ENCODE measurements at places on chromosomes 4 and X.

GRCh38 chr4:26330186-26330787 is 9.5 kb downstream of the RBPJ start:
- DNase-seq = no peak

GRCh38 chr4:185149392-185149791 is 6.3 kb downstream of the SLC25A4 start:
- no peak for DNase-seq

GRCh38 chrX:40171513-40172400 is 74.0 kb upstream of the BCOR start:
- peak; percentile 49 for DNase-seq

DNA sequence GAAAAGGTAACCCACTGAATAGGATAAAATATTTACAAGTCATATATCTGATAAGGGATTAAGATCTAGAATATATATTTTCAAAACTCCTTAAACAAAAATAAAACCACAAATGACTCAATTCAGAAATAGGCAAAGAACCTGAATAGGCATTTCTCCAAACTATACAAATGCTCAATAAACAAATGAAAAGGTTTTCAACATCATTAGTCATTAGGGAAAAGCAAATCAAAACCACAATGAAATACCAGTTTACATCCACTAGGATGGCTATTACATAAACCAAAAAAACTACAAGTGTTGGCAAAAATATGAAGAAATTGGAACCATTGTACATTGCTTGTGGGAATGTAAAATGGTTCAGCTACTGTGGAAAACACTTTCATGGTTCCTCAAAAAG is 167.0 kb upstream of the GALNT7 start:
- DNase-seq = no peak

DNA sequence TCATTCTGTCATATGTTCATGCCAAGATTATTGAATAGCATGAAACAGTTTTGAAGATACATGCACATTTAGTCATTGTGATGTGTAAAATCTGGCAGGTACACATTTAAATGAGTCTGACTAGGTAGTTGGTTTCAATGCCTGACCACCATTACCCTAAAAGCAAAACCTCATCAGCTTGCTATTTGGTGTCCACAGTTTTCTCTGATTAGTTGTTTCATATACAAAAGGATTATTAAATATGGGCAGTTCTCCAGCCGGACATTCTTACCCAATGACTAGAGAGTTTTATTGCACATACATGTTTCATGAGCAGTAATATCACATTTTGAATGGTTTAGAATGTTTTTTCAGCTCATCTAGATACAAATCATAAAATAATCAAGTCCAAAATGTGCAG is 23.7 kb downstream of the DCHS2 start:
- no peak for DNase-seq

DNA sequence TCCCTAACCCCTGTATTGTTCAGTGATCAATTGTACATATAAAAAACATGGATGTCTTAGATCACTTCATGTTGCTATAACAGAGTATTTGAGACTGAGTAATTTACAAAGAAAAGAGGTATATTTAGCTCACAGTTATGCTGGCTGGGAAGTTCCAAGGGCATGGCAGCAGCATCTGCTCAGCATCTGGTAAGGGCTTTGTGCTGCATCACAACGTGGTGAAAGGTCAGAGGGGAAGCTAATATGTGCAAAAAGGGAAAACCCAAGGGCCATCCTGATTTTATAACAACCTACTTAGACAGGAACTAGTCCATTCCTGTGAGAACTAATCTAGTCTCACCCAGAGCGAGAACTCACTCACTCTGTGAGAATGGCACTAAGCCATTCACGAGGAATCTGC is 128.2 kb upstream of the OTUD4 start:
- DNase-seq = no peak

DNA sequence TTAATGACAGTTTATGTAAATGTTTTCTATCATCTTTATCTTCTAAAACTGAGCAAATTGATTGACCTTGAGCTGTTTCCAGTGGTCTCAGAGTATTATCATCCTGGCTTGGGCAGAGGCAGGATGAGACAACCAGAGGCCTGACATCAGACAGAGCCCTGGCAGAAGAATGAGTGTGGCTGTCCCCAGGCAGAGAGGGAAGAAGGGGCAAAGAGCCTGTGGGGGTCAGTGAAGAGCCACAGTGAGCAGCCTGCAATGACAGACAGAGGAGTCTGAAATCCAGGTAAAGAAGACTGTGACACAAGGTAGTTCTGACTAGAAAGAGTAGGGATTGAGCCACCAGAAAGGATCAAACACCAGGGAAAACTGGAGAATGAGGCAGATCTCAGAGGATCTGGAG is 182.4 kb upstream of the ARSJ start:
- no peak for DNase-seq

GRCh38 chr4:88818631-88819470 is 121.2 kb upstream of the NAP1L5 start:
- peak; percentile 34 for DNase-seq

DNA sequence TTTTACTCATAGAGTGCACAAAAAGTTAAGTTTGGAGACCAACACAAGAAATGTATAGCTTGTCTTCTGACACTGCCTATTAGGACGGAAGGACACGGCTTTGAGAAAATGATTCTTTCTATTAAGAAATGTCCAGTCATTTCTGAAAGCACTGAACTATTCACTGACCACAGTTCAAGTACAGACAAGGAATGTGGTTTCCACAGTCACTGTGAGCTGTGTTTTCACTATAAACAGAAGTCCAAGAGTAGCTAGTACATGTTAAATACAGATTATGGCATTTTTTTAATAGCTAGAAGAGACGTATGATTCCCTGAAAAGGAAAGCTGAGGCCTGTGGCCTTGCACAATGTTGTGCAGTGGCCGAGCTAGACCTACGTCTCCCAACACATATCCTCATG is 115.1 kb upstream of the GPM6A start:
- no peak for DNase-seq

DNA sequence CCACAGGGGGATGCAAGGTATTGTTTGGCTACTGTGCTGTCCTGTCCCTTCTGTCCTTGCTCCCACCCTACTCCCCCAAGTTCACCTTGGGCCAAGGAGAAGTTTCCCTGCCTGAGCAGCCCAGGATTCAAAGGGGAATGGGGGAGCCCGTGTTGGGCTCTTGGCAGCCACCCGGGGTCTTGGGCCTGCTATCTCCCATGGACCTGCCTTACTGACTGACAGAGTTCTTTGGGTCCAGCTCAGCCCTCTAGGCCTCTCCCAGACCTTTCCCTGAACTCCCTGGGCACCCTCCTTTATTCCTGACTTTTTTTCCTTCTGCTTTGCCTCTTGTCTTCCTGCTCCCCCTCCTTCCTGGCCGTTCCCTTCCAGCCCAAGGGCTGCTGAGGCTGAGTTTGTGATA is 67.4 kb downstream of the STARD8 start:
- no peak for DNase-seq

GRCh38 chr4:60359746-60360367 is 840.3 kb upstream of the ADGRL3 start:
- DNase-seq = no peak

DNA sequence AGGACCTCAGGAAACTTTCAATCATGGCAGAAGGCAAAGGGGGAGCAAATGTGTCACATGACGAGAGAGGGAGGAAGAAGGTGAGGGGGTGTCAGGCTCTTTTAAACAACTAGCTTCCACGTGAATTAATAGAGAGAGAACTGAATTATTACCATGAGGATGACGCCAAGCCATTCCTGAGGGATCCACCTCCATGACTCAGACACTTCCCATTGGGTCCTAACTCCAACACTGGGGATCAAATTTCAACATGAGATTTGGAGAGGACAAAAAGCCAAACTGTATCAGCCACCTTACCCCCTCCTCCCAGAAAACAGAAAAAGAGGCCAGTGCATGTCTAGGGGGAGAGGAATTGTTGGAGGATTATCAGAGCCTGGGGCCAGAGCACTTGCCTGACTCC is 40.4 kb upstream of the LAS1L start:
- DNase-seq = no peak

DNA sequence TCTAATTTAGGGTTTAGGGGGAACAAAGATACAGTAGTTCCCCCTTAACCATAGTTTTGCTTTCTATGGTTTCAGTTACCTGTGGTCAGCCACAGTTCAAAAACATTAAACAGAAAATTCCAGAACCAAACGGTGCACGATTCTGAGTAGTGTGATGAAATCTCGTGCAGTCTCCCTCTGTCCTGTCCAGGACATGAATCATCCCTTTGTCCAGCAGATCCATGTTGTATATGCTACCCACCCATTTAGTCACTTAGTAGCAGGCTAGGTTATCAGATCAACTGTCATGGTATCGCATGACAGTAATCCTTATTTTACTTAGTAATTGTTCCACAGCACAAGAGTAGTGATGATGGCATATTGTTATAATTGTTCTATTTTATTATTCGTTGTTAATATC is 556.1 kb downstream of the IL1RAPL1 start:
- no peak for DNase-seq

- DNase-seq = no peak
These were observed 328.7 kb upstream of the ZFP42 start for GRCh38 chr4:187666697-187667494.

DNA sequence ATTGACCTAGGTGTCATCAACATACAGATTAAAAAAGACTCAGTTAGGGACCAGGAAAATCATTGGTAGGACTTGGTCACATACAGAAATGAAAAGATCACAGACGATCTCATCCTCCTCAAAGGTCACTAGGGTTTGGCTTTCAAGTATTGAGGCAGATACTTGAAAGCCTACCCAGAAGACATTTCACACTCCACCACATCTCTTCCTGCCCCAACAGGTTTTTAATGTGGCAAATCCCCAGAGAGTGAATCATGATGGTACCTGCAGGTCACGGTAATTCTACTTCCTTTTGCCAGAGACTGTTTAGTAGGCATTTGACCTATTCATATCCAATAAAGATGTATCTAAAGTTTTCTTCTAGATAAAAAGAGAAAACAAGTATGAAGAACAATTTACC is 44.1 kb downstream of the INPP4B start:
- no peak for DNase-seq

- DNase-seq = no peak
These were observed 35.2 kb upstream of the TADA2B start for GRCh38 chr4:7007944-7008343.

DNA sequence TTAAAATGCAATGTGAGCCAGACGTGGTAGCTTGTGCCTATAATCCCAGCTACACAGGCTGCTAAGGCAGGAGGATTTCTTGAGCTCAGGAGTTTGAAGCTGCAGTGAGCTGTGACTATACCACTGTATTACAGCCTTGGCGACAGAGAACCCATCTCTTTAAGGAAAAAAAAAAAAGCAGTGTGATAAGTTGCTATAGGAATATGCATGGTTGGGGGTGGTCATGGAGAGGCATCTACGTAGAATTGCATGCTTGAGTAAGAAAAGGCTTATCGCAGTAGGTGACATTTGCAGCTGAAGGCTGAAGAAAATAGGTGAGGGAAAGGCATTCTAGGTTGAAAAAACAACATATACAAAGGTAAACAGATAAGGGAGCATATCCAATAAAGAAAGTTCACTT is 4.1 kb downstream of the DIAPH2 start:
- no peak for DNase-seq

- DNase-seq = no peak
These were observed 163.6 kb upstream of the MAP3K15 start for GRCh38 chrX:19678941-19679340.

DNA sequence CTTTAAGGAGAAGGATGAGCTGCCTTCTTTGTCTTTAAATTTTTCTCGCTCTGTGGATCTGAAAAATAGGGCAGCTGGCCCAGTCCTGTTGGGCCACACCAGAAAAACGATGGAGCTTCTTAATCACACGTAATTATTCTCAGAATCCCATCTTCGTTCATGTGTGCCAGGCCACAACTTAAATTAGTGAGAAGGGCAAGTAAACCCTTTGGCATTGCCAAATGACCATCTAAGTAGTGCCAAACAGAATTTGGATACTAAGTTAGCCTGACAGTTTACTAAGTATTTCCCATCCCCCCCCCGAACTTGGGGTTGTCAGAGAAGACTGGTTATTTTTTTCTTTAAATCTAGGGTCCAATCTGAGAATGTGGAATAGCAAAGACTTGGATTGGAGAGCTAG is 62.0 kb downstream of the CASP3 start:
- no peak for DNase-seq

GRCh38 chrX:148568763-148569162 is 68.3 kb downstream of the AFF2 start:
- DNase-seq = no peak

DNA sequence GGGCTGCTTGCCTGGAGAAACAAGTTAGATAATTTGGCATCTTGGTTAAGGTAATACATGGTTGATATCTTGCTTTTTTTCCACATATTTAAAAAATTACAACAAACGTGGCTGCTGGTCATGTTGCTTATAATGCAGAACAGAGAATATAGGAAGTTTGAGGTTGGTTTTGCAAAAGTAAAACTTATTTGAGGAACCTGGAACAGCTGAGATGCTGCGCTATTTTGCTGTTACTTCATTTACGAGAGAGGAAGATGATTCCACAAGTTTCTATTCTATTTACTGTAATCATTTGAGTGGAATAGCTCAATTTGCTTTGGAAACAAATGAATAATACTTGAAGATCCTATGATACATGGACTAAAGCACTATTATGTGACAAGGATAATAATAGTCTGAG is 118.9 kb downstream of the TMA16 start:
- no peak for DNase-seq

- DNase-seq = peak; percentile 14
These were observed 40.6 kb downstream of the FAM149A start for GRCh38 chr4:186144946-186145569.

DNA sequence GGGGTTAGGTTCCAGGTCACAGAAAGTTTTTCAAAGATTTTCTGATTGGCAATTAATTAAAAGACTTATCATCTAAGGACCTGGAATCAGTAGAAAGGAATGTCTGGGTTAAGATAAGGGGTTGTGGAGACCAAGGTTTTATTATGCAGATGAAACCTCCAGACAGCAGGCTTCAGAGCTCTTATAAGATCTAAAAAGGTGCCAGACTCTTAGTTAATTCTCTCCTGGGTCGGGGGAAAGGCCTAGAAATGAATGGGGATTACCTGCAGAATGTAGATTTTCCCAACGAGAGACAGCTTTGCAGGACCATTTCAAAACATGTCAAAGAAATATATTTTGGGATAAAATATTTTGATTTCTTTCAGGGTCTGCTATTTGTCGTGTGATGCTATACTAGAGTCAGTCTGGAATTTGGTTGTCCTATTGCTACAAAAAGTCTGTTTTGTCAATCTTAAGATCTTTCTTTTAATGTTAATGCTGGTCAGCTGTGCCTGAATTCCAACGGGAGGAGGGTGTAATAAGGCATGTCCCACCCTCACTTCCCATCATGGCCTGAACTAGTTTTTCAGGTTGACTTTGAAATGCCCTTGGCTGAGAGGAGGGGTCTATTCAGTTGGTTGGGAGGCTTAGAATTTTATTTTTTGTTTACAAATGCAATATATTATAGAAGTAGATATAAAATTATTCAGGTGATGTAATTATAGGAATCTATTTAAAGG is 15.8 kb downstream of the EGF start:
- DNase-seq = no peak
